ENCODE measurements at places on chromosomes 2 and 18. TPM values are rescaled to one million over a fixed set of nuclear protein-coding genes. Genes with fewer than 3 reads are reported as not detected.

The C2orf80 gene
- total RNA-seq: not detected

DNA sequence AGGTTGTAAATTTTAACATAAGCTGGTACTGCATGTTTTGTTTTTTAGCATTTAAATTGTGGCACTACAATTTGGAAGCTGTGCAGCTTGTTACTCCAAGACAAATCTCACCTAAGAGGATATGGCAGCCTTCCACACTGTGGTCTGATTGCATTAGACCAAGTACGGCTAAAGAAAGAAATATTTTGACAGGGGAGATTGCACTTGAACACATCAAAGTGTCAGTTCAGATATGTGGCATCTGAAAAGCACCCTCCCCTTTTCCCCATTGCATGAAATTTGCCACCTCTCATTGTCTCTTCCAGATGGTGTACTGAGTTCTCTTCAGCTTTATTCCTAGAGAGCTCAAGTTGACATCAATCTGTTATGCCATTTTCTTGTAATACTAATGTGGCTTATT lies 295.9 kb downstream of the ERBB4 start:
- DNase-seq: no peak

GRCh38 chr2:235914756-235915155 lies 253.4 kb downstream of the GBX2 start:
- no peak for DNase-seq

- DNase-seq: peak; percentile 89
Observed at GRCh38 chr2:238256594-238257104, 16.8 kb upstream of the HES6 start.

DNA sequence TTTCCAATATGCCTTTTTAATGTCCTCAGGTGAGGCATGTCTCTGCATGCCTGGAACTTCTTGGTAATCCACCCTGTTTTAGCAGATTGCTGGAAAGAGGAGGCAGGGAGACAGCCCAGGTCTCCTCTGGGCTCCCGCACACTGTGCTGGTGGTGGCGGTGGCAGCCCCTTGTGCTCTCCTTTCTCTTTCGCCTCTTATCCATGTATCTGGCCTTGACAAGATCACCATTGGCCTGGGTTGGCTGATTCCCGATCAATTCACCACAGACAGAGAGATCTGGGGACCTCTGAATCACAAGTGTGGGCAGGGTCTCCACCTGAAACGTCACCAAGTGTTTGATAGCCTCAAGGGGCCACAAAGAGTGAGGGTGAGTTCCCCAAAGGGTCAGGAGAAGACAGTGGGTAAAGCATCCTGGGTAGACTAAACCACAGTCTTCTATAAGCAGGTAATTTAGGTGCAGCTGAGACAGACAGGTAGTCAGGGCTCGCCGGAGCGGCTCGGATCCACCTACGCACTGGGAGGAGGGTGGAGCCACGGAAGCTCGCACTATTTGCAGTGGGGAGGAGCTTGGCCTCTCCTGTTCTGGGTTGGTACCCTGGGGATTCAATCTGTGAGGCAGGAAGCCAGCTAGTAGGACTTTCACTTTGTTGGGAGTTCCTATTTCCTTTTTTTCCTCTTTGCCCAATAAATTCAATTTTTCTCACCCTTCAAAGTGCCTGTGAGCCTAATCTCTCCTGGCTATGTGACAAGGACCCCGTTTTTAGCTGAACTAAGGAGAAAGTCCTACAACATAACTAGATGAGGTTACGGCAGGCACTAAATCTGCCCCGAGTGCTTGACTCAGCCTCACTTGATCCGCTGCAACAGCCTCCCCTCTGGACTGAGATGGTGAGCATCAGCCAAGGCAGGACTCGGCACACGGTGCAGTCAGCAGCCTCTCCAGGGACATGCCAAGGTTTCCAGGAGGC lies 57.6 kb downstream of the SLC4A3 start:
- DNase-seq: peak; percentile 77

- DNase-seq: no peak
Observed at GRCh38 chr18:841647-842370, 29.8 kb upstream of the YES1 start.

Data from activated CD4-positive, alpha-beta T cell treated with anti-CD3 and anti-CD28 coated beads, Interleukin-2, amount 10 ng/mL, durations not matched to agents 24 days and 14 days (primary cell).